Thoracic aorta (tissue), 2 donors: ENCODE measurements at places on chromosomes 4 and X. TPM values are rescaled to one million over a fixed set of nuclear protein-coding genes. Genes with fewer than 3 reads are reported as not detected.
A peak's percentile ranks its signal among the peaks of the same experiment; 100 is the strongest.

The EDNRA gene
- total RNA-seq, result 10.8 TPM

The TRAM1L1 gene
- 0.68 TPM for total RNA-seq

The ZCCHC13 gene
- total RNA-seq, result not detected

The PPARGC1A gene
- total RNA-seq, result 0.41 TPM

- peak; percentile 20 for DNase-seq
These were observed 155.8 kb downstream of the PPP3CA start for GRCh38 chr4:101191302-101192098.

The MXRA5 gene
- 0.14 TPM for total RNA-seq

The F9 gene
- not detected for total RNA-seq

GRCh38 chr4:39446842-39447573 is 11.7 kb downstream of the RPL9 start:
- no peak for DNase-seq

DNA sequence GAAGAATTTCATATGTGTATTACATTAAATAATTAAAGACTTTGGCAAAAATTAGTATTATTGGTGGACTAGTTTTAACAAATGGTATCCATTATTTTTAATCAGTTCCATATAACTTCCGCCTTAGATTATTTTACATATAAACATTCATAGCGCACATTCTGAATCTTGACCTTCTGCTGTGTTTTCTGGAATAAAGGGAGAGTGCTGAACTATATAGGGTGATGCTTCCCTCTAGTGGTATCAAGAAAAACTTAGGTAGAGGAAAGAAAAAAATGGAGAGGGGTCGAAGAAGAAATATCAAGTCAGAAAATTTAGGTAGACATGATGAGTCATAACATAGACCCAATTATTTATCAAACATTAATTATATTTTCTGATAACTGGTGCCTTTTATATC is 155.6 kb upstream of the PACRGL start:
- no peak for DNase-seq

DNA sequence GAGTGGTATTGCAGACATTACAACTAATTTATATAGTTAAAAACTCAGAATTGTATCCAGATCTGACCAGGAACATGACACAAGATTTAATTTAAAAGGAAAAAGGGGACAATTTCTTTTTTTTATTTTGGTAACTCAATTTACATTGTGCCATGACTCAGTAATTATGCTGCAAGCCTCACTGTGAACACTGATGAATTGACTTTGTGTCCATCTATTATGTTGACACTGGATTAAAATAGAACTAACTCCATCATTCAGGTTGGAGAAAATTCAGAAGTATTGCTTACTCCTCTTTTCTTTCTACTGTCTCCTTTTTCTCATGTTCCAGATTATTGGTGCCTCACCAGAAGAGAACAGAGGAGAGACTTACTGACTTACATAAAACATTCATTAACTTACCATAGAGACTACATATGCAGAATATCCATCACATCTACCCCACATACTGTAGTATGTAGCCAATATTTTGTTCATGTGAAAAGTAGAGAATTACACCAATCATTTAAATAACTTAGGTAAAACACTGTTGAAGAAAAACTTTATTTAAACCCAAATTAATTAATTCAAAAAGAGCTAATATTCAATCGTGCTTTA is 15.8 kb upstream of the LEF1 start:
- no peak for DNase-seq

The STPG2 gene
- not detected for total RNA-seq

DNA sequence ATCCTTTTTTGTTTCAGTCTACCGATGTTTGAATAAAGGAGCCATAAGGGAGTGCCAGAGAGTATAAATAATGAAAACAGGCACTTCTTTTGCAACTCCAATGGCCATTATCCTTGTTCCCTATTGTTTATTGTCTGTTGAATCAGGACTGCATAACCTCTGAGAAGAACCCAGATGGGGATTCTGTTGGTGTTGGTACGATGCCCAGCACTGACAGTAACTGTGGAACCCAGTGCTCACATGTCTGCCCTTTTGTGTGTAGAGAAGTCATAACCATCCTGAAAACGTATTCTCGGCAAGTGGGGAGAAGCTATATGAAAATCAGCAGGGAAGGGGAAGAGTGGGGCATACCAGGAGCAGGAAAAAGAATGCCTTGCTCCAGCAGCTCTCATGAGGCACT is 195.1 kb upstream of the EDNRA start:
- no peak for DNase-seq

DNA sequence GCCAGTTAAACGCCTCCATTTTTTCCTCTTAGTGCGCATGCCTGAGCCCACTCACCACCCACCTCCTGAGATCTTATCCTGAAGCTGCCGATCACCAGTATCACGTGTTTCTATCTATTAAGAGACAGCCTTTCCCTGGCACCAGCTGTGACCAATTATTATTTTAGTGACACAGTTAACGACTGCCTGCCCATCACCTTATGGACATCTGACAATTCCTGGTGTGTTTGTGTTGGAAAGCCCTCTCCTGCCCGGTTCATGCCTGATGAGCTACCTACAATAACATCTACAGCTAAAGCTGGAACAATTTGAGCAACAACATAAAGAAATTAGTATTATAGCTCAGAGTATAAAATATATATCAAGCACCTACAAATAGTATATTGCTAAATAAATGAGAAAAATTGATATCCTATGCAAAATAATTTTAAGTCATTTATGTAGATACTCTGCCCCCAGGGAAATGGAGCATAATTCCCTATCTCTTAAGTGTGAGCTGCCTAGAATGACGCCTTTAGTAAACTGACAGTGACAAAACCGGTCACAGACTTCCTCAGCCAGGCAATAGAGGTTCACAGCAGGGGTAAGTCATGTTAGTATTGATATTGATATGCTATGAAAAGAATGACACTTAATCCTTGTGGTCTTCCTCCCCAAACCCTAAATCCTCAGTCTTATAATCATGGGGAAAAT is 862.2 kb downstream of the TRAM1L1 start:
- DNase-seq, result no peak

The GPR173 gene
- 2.3 TPM for total RNA-seq

DNA sequence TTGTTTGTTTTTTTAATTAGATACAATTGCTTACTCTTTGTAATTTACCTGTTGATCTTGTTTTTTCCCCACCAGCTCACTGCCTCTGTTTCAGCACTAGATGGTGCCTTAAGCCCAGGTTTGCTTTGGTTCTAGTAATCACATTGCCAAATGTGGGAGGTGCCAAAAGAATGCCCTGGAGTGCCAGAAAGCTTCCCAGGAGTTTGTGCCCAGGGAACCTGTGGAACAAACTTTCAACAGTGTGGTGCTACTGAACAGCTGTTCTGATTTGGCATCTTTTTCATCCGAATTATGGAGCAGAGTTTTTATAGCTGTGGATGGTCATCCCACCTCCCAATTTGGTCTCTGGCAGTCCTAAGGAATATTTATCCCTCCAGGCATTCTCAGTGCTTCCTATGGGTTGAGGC is 1000.7 kb downstream of the STIM2 start:
- DNase-seq, result no peak

DNA sequence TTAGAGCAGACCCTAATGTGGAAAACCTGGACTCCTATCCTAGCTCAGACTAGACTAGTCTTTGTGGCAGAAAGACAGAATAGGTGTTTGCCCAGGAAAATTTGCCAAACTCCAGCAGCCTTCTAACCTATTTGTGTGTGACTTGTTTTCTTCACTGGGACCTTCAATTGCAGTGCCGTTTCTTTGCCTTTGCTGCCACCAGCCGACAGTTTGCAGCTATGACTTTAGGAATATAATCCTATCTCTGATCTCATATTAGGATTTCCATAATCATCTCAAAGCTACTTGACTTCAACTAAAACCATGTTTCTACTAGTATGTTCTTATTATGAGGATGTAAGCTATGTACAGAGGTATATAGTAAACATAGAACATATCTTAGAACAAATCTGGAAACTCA is 60.2 kb upstream of the PGAM4 start:
- no peak for DNase-seq

DNA sequence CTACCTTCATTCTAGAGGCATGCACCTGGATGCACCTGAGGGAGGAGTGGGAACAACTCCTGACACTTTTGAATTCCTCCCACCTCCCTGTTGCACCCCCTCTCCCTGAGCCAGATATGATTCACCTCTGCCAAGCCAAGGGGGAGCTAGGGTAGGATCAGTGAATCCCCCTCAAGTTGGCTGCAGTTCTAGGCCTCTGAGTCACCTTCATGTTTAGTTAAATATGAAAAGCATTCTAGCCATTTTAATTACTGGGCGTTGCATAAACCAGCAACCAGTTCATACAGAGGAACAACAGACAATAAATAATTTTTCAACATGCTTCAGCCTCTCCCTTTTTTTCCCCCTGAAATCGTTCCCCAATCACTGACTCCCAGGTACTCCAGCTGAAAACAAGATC is 1440.2 kb downstream of the ADGRL3 start:
- DNase-seq, result no peak

- no peak for DNase-seq
These were observed 69.8 kb downstream of the F11 start for GRCh38 chr4:186335793-186336192.

DNA sequence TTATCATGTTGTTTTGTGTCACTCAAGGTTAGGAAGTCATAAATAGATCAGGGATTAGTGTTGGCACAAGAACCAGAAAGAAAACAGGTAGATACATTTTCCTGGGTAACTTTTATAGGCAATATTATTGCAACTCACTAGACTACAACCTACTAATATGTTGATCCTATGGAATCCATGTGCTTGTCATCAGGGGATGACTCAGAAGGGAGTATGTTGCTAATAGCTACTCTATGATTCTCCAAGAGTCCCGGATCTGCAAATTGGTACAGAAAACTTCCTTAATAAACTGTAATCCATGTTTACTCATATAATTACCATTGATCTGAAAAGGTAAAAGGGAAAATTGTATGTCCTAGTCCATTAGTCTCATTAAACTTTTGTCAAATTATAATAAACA is 11.7 kb upstream of the GNRHR start:
- no peak for DNase-seq

DNA sequence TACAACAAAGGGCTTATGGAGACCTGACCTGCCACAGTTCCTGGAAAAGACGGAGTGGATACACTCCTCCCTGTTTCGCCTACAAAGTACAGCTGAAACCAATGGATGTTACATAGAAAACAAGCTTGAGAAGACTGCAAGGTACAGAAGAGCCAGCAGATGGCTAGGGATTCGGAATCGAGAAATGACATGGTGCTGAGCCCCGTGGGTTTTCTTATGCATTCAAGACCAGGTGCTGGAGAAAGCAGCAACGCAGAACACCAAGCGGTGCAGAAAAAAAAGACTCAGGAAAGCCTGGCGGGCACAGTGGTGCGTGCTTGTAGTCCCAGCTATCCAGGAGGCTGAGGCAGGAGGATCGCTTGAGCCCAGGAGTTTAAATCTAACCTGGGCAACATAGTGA is 13.8 kb downstream of the TIMM17B start:
- DNase-seq, result no peak

GRCh38 chr4:176549161-176549865 is 229.5 kb downstream of the SPCS3 start:
- DNase-seq, result no peak

GRCh38 chrX:70527053-70527452 is 82.4 kb downstream of the DLG3 start:
- DNase-seq, result no peak

The GAR1 gene
- 8.7 TPM for total RNA-seq

The LRCH2 gene
- total RNA-seq, result 5.4 TPM
